Eye (tissue), 1 donor: ENCODE measurements at places on chromosomes 11 and 22.

GRCh38 chr11:99069856-99070444, 49.2 kb downstream of the CNTN5 start:
- peak; percentile 49 for DNase-seq

DNA sequence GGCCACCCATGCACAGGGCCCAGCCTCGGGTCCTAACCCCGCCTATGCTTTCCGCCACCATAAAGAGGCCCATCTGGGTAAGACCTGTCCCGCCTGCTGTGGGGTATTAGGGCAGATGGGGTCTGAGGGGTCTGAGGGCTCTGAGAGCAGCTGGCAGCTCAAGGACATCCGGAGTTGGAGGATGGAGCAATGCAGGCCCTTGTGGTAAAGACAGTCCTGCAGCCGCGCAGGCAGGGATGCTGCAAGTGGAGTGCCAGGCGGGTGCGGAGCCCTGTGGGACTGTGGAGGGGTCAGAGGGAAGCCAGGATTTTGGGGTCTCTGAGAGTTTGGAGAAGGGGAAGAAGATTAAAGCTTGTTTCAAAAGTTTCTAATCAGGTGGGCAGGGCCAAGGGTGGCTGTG, 81.3 kb upstream of the PITPNB start:
- no peak for DNase-seq

GRCh38 chr11:26971961-26972360, 22.0 kb upstream of the FIBIN start:
- DNase-seq: no peak

DNA sequence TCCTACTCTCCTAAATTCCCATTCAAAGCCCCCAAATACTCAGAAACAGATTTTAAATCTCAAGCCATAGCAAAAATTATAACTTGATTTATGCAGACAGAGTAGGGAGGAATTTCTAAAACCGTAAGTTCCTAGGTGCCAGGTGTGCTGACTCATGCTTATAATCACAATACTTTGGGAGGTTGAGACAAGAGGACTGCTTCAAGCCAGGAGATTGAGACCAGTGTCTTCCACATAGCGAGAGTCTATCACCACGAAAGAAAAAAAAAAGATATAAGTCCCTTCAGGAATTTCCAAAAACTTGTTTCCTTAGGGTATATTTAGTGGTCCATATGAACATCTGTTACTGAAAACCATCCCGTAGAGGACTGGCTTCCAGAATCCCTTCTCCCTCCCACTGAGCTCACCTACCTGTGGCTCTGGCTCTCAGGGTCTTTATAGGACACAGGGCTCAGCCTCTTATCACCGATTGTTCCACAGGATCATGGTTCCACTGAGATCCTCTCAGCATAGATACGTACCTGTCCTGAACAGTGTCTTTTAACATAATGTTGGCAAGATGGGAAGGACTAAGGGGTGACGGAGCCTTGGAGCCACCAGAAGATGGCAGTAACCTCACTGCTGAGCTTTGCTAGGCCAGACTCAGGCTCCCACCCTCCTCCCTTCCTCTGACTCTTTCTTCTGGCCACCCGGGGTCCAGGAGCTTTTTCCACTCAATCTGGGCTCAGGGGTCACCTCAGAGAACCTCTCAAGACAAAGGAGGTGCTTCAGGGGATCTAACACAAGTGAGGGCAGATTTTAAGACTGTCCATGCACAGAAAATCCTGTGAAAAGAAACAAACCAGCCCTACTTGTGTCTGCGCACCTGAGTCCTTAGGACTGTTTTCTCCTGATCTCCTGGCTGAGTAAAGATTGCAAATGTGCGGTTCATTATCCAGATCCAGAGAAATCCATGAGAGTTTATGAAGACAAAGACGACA, 117.5 kb upstream of the TOP3B start:
- no peak for DNase-seq

GRCh38 chr22:41805639-41806038, 5.2 kb downstream of the CCDC134 start:
- no peak for DNase-seq

GRCh38 chr11:84720706-84721402, 906.3 kb downstream of the DLG2 start:
- peak; percentile 57 for DNase-seq

DNA sequence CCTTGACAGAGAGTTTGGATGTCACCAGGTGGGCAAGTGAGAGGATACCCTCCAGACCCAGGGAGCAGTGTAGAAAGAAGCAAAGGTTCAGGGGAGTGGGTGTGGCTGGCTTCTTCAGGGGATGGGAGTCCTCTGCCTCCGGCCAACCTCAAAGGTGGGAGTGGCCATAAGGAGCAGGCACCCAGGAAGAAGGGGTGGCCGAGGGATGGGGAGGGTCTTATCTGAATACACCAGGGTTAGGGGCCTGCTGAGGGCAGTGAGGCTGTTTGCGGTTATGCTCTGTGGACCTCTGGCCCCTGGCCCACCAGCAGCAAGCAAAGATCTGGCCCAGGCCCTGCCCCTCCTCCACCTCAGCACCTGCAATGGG, 6.2 kb downstream of the NFAM1 start:
- DNase-seq: no peak

GRCh38 chr11:34855021-34855753, 61.0 kb downstream of the APIP start:
- no peak for DNase-seq

- no peak for DNase-seq
Observed at GRCh38 chr11:109026891-109027489, 362.1 kb downstream of the DDX10 start.

- no peak for DNase-seq
Observed at GRCh38 chr22:48742191-48742555, 1085.5 kb downstream of the BRD1 start.

DNA sequence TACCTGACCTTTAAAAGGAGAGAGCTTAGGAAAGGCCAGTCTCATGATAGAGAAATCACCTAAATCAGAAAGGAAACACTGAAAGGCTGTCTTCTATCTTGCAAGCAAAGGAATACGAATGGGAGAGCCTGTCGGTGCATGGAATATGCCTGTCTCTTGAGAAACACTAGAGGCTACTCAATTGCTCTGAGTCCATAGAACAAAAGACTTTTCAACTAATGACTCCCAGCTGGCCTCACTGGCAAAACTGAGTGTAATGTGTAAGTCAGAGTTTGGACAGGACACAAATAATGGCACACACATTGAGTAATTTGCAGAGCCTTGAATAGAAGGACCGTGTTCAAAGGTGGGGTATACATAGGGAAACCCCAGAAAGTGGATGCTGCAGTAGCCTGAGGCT, 171.0 kb upstream of the ARHGAP20 start:
- DNase-seq: no peak

GRCh38 chr22:42357634-42358296, 74.4 kb downstream of the NFAM1 start:
- DNase-seq: no peak

- no peak for DNase-seq
Observed at GRCh38 chr11:126840201-126840886, 160.2 kb downstream of the KIRREL3 start.

DNA sequence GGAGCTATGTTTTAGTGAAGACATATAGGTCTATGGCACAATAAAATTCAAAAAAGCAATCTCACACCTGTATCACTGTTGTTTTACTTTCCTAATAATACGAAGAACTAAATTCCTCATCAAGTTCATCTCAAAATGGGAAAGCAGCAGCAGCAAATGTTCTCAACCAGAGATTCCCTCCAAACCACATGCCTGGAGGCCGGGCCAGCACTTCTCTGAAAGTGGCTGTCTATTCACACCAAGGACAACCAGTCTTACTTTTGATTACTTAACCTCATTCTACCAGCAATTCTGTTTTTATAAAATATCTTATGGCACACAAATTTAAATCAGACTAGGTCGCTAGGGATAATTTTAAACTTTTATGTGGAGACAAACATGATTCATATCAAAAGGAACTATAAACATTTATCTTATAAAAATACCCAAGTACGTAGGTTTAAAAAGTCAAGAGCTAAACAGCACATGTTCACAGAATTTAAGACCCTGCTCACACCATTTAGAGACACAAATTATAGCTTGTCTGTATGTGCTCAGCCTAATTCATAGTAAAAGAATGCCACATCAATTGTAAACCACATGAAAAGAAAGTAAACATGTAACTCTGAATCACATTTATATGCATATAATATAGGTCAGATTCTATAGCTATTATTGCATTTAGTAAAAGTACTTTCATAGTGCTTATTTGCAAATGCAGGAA, 46.1 kb downstream of the RRAS2 start:
- DNase-seq: no peak

DNA sequence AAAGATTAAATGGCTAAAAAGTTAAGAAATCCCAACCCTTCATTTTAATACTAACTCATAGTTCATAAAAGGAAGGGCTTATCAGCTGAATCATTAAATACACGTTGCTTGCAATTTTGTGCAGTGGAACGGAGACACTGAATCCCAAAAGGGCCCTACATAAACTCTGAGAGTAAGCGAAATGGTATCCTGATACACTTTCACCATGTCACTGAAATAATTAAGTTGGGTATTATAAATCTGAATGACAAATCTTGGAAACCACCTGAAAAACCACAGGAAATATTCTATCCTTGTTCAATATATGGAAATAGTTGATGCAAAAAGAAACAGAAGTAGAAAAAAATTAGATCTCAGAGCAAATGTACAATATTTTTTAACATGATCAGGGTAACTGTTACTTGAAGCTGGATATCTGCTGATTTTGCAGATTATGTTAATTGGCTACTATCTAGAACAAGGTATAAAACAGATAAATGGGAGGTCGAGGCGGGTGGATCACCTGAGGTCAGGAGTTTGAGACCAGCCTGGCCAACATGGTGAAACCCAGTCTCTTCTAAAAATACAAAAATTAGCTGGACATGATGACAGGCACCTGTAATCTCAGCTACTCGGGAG, 55.1 kb downstream of the MAML2 start:
- no peak for DNase-seq

DNA sequence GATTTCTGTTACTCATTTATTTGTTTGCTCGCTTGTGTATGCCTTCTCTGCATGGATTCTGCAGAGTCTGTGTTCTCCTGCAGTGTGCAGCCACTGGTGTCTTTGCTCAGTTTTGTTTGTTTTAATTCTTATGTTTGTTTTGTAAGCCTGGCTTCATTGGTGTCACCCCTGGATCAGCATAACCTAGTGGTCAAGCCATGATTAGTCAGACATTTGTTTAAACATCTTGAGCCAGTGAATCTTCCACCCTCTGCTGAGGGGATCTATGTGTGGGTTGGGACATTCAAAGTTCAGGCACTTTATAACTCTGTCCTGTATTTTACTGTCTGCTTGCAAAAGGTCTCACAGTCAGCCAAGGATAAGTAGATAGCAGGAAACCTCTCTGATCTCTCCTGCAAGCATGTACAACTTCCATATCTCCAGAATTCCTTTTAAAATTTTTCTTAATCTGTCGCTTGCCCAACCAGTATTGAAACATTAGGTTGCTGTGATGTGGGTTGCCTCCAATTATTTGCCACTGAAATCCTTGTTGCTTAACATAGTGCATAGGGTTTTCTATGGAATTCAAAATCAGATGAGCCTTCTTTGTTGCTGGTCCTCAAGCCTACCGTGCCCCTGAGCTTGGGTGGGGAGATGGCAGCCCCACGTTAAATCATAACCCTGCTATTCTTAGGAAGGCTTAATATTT, 86.8 kb downstream of the KCNQ1OT1 start:
- no peak for DNase-seq

DNA sequence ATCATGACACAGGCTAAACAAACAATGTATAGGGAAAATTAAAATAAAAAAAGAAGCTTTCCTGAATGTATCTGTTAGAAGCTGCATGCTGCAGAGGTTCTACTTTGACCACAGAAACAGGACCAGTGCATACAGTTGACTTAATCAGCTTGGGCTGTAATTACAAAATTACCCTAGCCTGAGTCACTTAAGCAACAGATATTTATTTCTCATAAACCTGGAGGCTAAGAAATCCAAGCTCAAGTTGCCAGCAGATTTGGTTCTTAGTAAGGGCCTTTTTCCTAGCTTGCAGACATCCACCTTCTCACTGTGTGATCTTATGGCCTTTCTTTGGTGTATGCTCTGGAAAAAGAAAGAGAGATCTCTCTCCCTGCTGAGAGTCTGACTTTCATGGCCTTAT, 946.5 kb upstream of the RAG2 start:
- no peak for DNase-seq

- DNase-seq: peak; percentile 66
Observed at GRCh38 chr11:19766206-19766605, 53.6 kb downstream of the NAV2 start.

DNA sequence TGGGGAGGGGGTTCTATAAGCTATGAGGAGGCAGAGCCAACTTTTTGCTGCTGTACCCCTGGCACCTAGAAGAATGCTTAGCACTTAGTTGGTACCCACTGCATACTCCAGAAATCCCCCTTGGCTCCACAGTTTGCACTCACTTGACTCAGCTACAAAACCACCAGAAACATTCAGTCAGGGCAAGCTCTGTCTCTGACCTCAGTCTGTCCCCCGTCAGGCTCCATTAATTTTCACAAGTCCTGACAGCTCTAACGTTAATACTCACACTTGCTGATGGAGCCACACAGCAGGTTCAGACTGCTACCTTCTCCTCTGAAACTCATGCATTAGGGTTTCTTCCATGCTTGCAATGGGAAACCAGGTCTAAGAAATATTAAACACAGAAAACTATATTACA, 81.7 kb downstream of the MPPED2 start:
- peak; percentile 53 for DNase-seq

GRCh38 chr11:57301711-57302423, 22.9 kb downstream of the TNKS1BP1 start:
- no peak for DNase-seq

DNA sequence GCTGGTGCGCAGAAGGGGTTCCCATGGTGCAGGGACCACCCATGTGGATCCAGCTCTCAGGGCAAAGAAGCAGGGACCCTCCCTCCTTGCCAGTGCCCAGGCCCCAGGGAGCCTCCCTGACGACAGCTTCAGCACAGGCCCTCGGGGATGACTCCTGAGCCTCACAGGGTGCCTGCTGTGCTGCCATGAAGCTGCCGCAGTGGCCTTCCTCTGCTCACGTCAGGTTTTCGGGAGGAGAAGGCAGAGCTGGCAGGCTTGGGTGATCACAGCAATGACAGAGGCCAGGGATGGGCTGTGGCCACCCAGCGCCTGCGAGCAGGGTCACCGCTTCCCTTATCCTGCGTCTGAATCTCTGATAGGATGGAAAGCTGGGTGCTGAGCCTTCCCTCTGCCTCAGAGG, 276.2 kb downstream of the BRD1 start:
- DNase-seq: no peak

DNA sequence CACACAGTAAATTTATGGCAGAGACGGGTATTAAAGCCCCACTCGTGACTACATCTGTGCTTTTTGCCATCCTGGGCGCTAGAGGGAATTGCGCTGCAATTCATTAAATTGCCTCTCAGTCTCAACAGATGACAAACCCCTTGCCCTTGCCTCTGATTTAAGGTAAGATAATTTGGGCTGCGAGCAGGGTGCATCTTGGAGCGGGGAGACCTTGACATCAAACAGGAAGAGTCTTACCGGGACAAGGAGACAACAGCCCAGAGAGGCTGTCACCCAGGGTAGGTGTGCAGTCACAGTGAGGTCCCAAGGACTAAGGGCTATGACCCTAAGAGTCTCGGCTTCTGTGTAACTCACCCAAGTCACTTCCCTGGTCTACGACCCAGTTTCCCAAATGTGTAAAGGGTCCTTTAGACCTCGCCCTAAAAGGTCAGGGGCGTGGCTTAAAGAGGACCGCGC, 449 bp upstream of the TOM1 start:
- DNase-seq: no peak

GRCh38 chr11:109166441-109166840, 255.5 kb upstream of the C11orf87 start:
- no peak for DNase-seq
